Activated CD4-positive, alpha-beta T cell treated with anti-CD3 and anti-CD28 coated beads for 36 hours (primary cell): ENCODE measurements at places on chromosomes 12 and 14. TPM values are rescaled to one million over a fixed set of nuclear protein-coding genes. Genes with fewer than 3 reads are reported as not detected.

- no peak for DNase-seq
Measured at GRCh38 chr12:48651681-48652080, 30.4 kb downstream of the KANSL2 start.

DNA sequence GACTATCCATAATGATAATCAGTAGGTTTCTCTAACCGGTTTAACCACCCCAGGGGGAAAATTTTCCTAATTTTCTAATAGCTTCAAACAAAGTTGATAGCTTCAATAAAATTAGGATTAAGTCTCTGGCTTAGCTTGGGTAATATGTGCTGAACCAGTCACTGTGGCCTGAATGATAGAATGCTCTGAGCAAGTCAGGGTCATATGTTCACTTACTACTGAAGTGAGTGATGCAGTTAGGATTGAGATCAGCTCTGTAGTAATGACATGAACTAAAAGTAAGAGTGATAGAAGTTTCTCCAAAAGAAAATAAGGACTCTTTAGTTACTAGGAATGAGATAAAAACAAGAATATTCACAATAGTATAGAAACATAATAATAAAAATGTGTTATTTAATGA, 32.6 kb downstream of the ETNK1 start:
- no peak for DNase-seq

DNA sequence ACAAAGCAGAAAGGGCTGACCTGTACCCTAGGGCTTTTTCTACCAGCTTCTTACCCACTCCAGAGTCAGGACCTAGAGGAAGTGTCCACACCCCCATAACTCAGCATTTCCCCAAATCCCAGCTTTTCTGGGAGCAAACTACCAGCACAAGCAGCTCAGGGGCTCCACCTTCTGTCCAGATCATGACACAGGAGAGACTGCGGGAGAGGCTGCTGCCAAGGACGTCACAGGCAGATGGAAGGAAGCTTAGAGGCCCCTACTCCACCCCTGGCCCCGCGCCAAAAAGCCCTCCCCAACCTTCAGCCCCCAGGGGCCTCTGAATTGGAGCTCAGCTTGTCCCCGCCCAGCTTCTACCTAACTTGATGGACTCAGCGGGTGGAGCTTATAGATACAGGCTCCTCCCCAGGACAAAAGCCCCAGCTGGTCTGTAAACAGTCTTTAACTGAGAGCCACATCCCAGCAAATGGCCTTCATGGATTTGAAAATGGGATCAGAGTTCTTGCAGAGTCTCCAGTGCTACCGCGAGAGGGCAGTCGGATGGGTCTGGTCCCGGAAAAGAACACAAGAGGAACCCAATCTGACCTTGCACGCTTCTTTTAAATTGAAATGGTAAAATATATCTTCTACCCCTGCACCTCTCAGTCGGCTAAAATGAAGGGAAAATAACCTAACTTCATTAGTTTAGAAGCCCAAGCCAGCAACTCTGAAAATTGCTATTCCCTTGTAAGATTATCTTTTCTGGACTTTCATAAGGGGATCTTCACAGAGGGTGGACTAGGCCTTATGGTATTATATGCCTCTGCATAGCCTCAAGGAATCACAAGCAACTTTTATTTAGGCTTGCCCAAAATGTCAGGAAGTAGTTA, 6.8 kb upstream of the BAZ2A start:
- peak; percentile 98 for DNase-seq

- DNase-seq: no peak
Measured at GRCh38 chr12:26630546-26631027, 202.4 kb downstream of the ITPR2 start.

- peak; percentile 73 for DNase-seq
Measured at GRCh38 chr14:75277008-75277814, 1.4 kb upstream of the FOS start.

Gene METTL3
- 67.4 TPM for total RNA-seq

Gene GPR68
- 9.4 TPM for total RNA-seq
